Right kidney (tissue), 9 donors: ENCODE measurements at places on chromosomes 16 and 17.

GRCh38 chr17:1153795-1154546, 25.8 kb downstream of the ABR start:
- no peak for DNase-seq

DNA sequence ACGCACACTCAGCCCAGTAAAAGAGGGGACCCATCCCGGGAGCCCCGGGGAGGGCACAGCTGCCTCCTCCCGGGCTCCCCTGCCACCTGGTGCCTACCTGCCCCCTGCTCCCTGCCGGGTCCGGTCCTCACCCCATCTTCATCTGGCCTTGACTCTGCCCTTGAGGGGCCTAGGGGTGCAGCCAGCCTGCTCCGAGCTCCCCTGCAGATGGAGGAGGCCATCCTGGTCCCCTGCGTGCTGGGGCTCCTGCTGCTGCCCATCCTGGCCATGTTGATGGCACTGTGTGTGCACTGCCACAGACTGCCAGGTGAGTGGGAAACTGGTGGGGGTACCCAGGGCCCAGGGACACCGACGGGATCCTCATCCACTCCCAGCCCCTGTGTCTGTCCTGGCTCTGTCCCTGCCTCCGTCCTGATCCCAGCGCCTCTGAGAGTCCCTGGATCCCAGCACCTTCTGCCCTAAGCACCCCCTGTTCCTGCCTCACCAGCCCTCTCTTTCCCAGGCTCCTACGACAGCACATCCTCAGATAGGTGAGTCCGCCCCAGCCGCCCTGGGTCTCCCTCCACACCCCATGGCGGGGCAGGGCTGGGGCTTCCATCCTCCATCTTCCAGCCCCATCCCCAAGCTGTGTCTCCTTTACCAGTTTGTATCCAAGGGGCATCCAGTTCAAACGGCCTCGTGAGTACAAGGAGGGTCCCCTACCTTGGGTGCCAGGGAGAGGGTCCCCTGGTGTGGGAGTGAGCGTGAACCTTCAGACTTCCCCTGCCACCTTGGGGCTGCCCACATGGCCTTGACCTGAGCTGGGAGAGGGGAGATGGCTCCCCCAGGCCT, 574 bp downstream of the LAT start:
- no peak for DNase-seq

- DNase-seq, result no peak
Observed at GRCh38 chr16:25184771-25185170, 32.0 kb upstream of the AQP8 start.

DNA sequence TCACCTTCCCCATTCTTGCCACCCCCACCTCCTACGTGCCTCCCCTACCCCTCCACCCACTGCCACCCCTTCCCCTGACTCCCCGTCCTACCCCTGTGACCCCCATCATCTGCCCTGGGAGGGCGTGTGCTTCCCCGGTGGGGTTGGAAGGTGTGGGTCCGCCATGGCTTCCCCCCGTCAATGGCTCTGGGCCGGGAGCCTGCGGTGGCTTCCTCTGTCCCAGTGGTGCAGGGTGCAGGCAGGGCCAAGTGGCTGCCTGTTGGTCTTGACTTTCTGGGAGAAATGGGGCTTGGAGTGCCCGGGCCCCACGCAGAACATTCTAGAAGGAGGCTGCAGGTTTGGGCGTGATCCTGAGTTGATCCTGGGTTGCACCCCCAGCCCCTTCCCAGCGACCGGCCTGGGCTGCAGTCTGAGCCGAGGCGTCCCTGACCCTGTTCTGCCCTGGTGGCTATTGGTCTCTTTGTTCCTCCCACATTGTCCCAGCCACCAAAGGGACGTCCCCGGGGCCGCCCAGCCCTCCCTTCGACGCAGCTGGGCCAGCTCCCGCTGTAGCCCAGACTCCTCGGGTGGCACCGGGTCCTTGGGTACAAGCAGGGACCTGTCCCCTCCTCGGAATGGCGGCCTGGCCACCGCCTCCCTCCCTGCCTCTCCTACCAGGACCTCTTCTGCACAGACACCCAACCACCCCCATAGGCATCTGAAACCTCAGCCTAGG, 25.7 kb downstream of the GSE1 start:
- no peak for DNase-seq

DNA sequence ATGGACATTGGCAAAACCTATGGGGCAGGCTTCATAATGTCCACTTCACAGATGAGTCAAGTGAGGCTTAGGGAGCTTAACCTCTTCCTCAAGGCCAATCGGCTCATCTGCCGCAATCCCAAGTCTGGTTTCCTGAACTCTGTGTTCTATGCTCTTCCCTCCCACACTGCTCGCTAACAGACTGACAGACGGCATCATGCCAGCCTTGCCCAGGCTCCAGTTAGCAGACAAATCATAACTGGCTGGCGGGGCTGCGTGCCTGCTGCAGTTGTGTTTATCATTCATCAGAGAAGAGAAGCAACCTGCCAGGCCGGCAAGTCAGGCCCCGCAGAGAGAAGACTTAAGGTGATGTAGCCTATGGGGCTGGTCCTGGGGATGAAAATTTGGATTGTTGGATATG, 216.2 kb upstream of the ASIC2 start:
- DNase-seq, result no peak

- DNase-seq, result no peak
Observed at GRCh38 chr17:69637446-69638156, 223.1 kb downstream of the MAP2K6 start.

GRCh38 chr16:17370731-17371285, 100.0 kb downstream of the XYLT1 start:
- no peak for DNase-seq

DNA sequence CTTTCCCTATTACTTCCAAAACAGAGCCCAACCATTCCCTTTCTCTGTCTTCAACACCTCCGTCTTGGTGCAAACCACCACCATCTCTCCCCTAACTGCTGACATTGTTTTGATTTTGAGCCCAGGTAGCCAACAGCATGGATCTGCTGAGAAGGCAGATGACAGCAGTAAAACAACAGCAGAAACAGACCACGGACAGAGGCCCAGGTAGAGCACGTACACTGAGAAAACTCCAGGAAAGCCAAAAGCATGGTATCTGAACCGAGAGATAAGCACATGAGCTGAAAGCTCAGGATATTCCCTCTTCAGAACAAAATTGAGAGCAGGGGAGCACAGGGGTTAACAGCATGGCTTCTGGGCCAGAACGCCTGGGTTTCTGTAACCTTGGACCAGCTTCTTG, 18.9 kb upstream of the MAP3K14 start:
- DNase-seq, result no peak

DNA sequence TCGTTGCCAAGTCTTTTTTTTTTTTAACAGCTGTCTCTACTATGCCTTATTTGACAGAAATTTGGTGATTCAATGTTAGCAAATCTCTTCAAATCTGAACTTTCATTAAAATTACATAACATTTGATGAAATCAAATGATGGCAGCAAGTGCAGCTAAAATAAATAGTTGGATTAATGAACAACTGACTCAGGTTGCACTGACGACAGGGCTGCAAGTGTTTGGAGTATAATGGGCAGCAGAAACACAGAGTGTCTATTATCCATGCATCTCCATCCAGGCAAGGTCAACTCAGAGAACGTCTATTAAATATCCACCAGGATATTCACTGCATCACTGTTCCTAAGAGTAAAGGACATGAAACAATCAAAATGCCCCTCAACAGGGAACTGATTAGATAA, 109.8 kb downstream of the SLC39A11 start:
- no peak for DNase-seq

- DNase-seq, result no peak
Observed at GRCh38 chr16:84833144-84833500, 13.3 kb downstream of the CRISPLD2 start.
